ENCODE measurements at places on chromosomes 5 and 9. TPM values are rescaled to one million over a fixed set of nuclear protein-coding genes. Genes with fewer than 3 reads are reported as not detected.

The SV2C gene
- total RNA-seq, result 0.26 TPM

The CDX1 gene
- not detected for total RNA-seq

The SPACA9 gene
- 7.3 TPM for total RNA-seq

The ZNF782 gene
- 3.7 TPM for total RNA-seq

The DNAJC21 gene
- 65.7 TPM for total RNA-seq

The SLC4A9 gene
- 0.54 TPM for total RNA-seq

The SPOCK1 gene
- 27.2 TPM for total RNA-seq

The HOMER1 gene
- total RNA-seq, result 24.2 TPM

The SEMA6A gene
- 0.43 TPM for total RNA-seq

The KCNV2 gene
- total RNA-seq, result not detected

The APBA1 gene
- total RNA-seq, result 2.0 TPM

The GPR151 gene
- not detected for total RNA-seq

The STKLD1 gene
- 1.0 TPM for total RNA-seq

The PPP2R2B gene
- 2.8 TPM for total RNA-seq

The TMEM171 gene
- total RNA-seq, result 2.6 TPM

The PRR7 gene
- total RNA-seq, result 23.3 TPM

All from mammary epithelial cell (primary cell).